ENCODE measurements at places on chromosomes 2 and 18. TPM values are rescaled to one million over a fixed set of nuclear protein-coding genes. Genes with fewer than 3 reads are reported as not detected.

CFC1B gene
- not detected for total RNA-seq

TUBA4B gene
- not detected for total RNA-seq

LRATD1 gene
- 1.3 TPM for total RNA-seq

CAVIN2 gene
- total RNA-seq: 1.9 TPM

PID1 gene
- total RNA-seq: 8.5 TPM

ACVR1 gene
- total RNA-seq: 55.6 TPM

REG3G gene
- total RNA-seq: not detected

RGPD3 gene
- total RNA-seq: 0.49 TPM

HS1BP3 gene
- 42.7 TPM for total RNA-seq

ALLC gene
- total RNA-seq: not detected

REV1 gene
- 44.3 TPM for total RNA-seq

EFHD1 gene
- total RNA-seq: 1.9 TPM

COL4A4 gene
- under 0.01 TPM for total RNA-seq

KCNJ3 gene
- not detected for total RNA-seq

LCT gene
- total RNA-seq: not detected

AGBL5 gene
- 28.9 TPM for total RNA-seq

CNDP1 gene
- not detected for total RNA-seq

POTEC gene
- not detected for total RNA-seq

HOXD8 gene
- total RNA-seq: 25.5 TPM

LIMS4 gene
- not detected for total RNA-seq

SFTPB gene
- not detected for total RNA-seq

CYS1 gene
- 14.2 TPM for total RNA-seq

LINC00305 gene
- not detected for total RNA-seq

CCL20 gene
- not detected for total RNA-seq

DPYSL5 gene
- total RNA-seq: not detected

SLC16A14 gene
- under 0.01 TPM for total RNA-seq

CTAGE1 gene
- total RNA-seq: not detected

TPGS2 gene
- total RNA-seq: 166 TPM

AOX1 gene
- 81.1 TPM for total RNA-seq

GLI2 gene
- total RNA-seq: 19.0 TPM

CCDC121 gene
- 0.85 TPM for total RNA-seq

EMILIN1 gene
- total RNA-seq: 147 TPM

NYAP2 gene
- total RNA-seq: not detected

KCNF1 gene
- under 0.01 TPM for total RNA-seq

ZBTB7C gene
- total RNA-seq: not detected
